ENCODE measurements at places on chromosomes 16 and 17.

GRCh38 chr16:67393111-67393787 lies at the start of gene TPPP3:
TPPP3 (minus strand) TSS chr16:67393498; CDS start chr16:67391111, 2,387 bp downstream.
- DNase-seq: no peak

DNA sequence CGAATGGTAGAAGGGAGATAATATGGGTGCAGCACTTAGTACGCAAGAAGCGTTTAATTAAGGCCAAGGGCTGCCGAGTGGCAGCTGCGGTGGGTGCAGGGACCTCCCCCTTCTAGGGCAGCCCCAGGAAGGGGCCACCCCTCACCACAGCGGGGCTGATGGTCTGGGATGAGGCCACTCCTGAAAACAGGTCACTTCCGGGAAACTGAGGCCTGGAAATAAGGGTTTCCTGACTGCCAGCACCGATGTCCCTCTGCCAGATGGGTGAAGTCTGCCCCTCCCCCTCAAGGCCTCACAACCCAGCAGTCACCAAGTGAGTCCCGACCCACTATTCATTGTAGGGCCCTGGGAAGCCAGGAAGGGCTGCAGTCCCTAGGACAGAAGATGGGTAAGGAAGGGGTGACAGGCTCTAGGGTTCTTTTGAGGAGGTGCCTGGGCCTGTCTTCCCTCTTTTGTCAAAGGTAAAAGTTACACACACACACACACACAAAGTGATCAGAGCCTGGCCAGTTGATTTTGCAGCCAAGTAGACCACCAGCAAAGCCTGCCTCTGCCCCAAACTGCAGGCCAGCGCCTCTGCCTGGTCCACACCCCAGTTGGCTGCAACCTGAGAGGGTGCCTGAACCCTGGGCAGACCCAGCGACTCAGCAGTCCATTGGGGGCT lies 12.5 kb downstream of the SREBF1 start:
- DNase-seq: no peak

DNA sequence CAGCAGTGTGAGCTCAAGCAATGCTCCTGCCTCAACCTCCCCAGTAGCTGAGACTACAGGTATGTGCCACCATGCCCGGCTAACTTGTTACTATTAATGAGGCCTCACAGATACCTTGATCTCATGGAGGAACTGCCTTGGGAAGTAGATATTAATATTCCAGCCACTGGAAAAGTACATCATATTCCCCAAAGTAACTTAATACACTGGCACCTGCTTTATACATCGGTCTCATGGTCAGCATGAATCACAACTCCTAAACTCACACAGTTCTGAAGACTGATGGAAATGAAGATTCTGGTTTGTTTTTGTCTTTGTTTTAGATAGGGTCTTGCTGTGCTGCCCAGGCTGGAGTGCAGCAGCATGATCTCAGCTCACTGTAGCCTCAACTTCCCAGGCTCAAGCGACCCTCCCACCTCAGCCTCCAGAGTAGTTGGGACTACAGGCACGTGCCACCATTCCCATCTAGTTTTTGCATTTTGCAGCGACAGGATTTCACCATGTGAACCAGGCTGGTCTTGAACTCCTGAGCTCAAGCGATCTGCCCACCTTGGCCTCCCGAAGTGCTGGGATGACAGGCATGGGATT lies 28.2 kb downstream of the ADCY9 start:
- DNase-seq: no peak

- DNase-seq: no peak
These were observed 48.9 kb upstream of the CORO6 start for GRCh38 chr17:29671661-29672060.

DNA sequence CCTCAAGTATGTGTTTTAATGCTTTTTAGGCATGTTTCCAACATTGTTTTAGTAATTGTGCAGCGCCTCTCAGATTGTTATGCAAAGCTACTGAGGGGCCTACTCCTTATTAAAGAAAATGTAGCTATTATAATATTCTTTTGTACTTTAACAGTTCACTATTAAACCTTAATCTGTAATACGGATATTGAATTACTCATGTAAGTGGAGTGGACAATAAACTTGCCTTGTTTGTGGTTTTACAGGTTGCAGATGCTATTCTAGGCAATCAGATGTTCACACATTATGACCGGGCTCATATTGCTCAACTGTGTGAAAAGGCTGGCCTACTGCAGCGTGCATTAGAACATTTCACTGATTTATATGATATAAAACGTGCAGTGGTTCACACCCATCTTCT lies 41.0 kb downstream of the PTRH2 start:
- DNase-seq: no peak

DNA sequence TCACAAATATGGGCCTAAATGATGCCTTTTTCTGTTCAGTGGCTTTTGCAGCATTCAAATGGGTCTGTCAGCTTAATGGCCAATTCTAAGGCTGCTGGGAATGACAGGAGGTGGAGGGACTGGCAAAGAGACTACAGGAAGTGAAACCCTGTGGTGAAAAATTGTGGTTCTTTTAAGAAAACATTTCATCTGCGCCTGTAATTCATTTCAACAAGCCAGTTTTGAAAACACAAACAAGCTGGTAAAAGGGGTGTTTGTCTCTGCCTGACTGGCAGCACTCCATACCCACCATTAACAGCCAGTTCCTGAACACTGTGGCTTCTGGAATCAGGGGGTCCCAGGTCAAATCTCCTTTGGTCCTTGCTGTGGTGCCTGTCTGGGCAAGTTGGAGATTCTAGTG lies 3.6 kb upstream of the KDM8 start:
- DNase-seq: no peak

Data from T-helper 9 cell (primary cell).